ENCODE measurements at places on chromosomes 12 and 14. TPM values are rescaled to one million over a fixed set of nuclear protein-coding genes. Genes with fewer than 3 reads are reported as not detected.

- H3K4me3 ChIP-seq, result no peak overlapping the region
- H3K36me3 ChIP-seq, result no peaks in the 10 kb centered on the region
- no peaks in the 10 kb centered on the region for H3K27me3 ChIP-seq
- no peak for DNase-seq
- H3K4me1 ChIP-seq, result no peaks in the 10 kb centered on the region
Measured at GRCh38 chr12:75672200-75672599, 160.8 kb upstream of the KRR1 start.

GRCh38 chr12:57181561-57182155 lies 34.2 kb upstream of the LRP1-AS start:
- H3K4me1 ChIP-seq, result no peaks in the 10 kb centered on the region
- no peak overlapping the region for H3K27ac ChIP-seq
- H3K27me3 ChIP-seq, result no peaks in the 10 kb centered on the region

GRCh38 chr12:12022306-12022936 lies 48.3 kb upstream of the BCL2L14 start:
- H3K4me3 ChIP-seq, result no peak overlapping the region
- DNase-seq, result no peak
- H3K27me3 ChIP-seq, result no peaks in the 10 kb centered on the region

DNA sequence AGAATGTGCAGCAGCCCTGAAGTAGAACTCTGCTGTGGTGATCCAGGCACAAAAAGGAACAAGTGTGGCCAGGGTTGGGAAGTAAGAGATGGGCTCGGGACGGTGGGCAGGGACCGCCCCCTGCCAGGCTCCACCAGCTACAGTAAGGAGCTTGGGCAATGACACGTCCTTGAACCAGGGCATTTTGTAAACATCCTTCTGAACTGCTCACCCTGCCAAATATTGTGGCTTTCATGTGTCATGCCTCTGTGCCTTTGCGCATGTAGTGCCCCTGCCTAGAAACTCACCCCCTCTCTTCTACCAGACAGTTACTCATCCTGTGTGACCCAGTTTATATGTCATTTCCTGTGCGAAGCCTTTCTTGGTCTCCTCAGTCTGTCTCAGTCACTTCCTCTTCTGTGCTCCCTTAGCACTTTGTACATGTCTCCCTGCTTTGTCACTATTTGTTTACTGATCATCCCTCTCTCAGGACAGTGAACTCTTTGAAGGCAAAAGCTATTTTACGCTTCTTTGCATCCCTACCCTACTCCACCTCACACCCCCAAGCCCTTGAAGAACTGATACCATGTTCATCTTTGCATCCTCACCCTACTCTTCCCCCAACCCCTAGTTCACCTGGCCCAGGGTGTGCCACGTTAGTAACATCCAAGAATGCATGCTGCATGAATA lies 108.9 kb upstream of the PLEKHG7 start:
- H3K4me1 ChIP-seq, result no peaks in the 10 kb centered on the region
- H3K36me3 ChIP-seq, result no peaks in the 10 kb centered on the region
- DNase-seq, result peak; percentile 41
- H3K27ac ChIP-seq, result no peak overlapping the region
- H3K27me3 ChIP-seq, result no peaks in the 10 kb centered on the region

GRCh38 chr14:76808990-76809389 lies 3.7 kb downstream of the ANGEL1 start:
- H3K27me3 ChIP-seq, result no peaks in the 10 kb centered on the region
- H3K27ac ChIP-seq, result no peak overlapping the region
- peaks cover 18% of the 10 kb centered on the region for H3K4me1 ChIP-seq
- DNase-seq, result no peak

GRCh38 chr14:106518054-106518943 lies 991.9 kb downstream of the TMEM121 start:
- no peaks in the 10 kb centered on the region for H3K4me1 ChIP-seq
- H3K36me3 ChIP-seq, result no peaks in the 10 kb centered on the region
- H3K27ac ChIP-seq, result no peak overlapping the region
- no peak overlapping the region for H3K4me3 ChIP-seq
- H3K27me3 ChIP-seq, result no peaks in the 10 kb centered on the region
- peak; percentile 72 for DNase-seq

DNA sequence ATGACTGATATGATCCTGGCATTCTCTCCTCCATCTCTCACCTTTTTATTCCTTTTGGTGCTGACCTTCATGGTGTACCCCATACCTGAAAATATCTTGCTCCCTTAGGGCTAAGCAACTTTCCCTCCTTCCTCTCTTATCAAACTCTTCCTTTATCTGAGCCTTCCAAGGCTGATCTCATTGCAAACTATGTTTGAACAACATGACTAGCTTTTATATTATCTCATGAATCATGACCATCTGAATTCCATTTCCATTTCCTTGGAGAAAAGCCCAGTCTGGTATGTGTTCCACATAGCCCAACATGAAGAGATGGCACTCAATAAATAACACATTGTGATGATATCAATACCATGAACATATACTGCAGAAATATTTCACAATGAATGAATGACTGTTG lies 111.6 kb downstream of the TSPAN8 start:
- H3K27me3 ChIP-seq, result no peaks in the 10 kb centered on the region
- DNase-seq, result no peak
- H3K4me1 ChIP-seq, result no peaks in the 10 kb centered on the region
- no peaks in the 10 kb centered on the region for H3K36me3 ChIP-seq

DNA sequence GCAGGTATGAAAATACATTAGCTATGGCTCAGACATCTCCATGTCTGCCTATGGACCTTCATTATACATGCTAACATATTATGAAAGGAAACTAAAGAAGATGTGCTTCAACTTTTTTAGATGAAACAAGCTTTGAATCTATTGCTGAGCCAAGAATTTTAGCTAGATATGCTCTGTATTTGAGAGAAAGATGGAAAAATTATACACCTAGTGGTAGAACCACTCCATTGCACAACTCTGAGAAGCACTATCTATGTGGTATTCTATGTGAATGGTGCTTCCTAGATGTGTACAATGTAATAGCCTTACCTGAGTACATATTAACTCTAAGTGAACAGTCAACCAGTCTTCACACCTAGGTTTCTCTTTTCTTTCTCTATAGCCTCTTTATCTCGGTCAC lies 17.3 kb downstream of the EPYC start:
- no peaks in the 10 kb centered on the region for H3K4me1 ChIP-seq
- no peaks in the 10 kb centered on the region for H3K36me3 ChIP-seq
- H3K27me3 ChIP-seq, result no peaks in the 10 kb centered on the region
- H3K4me3 ChIP-seq, result no peak overlapping the region
- H3K27ac ChIP-seq, result no peak overlapping the region
- DNase-seq, result no peak

DNA sequence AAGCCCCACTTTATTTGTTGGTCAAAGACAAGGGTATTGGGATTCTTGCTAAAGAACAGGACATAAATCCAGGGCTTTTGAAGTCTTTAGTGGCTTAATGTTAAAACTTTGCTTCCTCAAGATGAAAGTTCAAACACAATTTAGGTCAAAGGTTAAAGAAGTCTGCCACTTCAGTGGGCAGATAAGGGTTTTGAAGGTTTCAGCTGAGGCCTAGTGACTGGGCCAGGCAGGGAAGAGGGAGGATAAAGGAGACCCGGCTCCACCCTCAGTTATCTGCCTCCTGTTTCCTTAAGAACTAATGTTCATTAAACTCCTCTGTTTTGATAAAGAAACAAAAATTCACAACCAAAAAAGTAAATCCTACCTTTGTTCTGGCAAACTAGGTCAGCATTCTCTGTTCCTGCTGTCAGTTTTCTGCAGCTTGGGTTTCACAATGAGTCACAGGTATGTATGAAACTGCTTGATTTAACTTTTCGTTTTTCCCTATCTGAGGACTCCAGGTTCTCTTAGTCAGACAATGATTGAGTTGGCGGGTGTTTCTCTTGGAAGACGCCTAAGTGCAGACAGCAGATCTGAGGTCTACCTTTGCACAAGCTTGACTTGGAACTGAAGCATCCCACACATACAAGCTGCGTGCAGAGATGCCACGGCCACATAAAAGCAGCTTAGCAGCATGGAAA lies 208.3 kb downstream of the EXOC5 start:
- H3K27ac ChIP-seq, result no peak overlapping the region
- no peaks in the 10 kb centered on the region for H3K36me3 ChIP-seq
- peaks cover 4% of the 10 kb centered on the region for H3K4me1 ChIP-seq
- no peaks in the 10 kb centered on the region for H3K27me3 ChIP-seq
- H3K4me3 ChIP-seq, result no peak overlapping the region

DNA sequence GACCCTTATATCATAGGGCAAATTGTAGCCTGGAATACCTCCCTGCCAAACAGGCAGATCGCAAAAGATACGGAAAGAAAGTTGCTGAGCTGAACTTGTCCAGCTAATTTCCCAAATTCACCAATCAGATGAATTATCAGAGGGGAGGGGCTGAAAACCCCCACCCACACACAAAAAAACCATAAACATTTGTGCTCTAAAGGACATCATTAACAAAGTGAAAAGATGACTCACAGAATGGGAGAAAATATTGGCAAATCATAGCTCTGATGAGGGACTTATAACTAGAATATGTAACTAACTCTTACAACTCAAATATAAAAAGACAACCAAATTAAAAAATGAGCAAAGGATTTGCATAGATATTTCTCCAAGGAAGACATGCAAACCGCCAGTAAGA lies 36.3 kb downstream of the PTHLH start:
- DNase-seq, result no peak
- no peaks in the 10 kb centered on the region for H3K36me3 ChIP-seq
- H3K27me3 ChIP-seq, result no peaks in the 10 kb centered on the region
- H3K4me1 ChIP-seq, result no peaks in the 10 kb centered on the region
- H3K27ac ChIP-seq, result no peak overlapping the region
- H3K4me3 ChIP-seq, result no peak overlapping the region

DNA sequence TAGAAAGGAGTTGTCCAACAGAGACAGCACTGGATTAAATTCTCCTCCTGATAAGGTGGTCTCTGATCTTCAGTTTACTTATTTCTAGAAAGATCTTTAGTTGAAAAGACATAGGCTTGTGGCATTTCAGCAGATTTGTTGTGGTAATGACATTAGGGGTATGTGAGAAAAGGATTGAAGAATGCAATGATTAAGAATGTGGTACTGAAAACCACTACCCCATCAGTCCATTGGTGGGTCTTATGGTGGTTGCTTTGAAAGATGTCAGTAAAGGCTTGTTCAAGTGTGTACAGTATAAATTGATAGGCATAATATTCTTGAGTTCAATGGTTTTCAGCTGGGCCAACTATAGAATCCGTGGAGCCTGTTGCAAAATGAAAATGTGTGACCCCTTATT lies 10.8 kb downstream of the PPFIBP1 start:
- DNase-seq, result no peak
- no peaks in the 10 kb centered on the region for H3K27me3 ChIP-seq
- peaks cover 14% of the 10 kb centered on the region for H3K4me1 ChIP-seq
- no peak overlapping the region for H3K27ac ChIP-seq
- no peaks in the 10 kb centered on the region for H3K36me3 ChIP-seq
- H3K4me3 ChIP-seq, result no peak overlapping the region

- H3K4me1 ChIP-seq, result no peaks in the 10 kb centered on the region
- no peaks in the 10 kb centered on the region for H3K36me3 ChIP-seq
- no peak overlapping the region for H3K4me3 ChIP-seq
- DNase-seq, result no peak
Measured at GRCh38 chr12:43132291-43132690, 419.7 kb downstream of the ADAMTS20 start.

DNA sequence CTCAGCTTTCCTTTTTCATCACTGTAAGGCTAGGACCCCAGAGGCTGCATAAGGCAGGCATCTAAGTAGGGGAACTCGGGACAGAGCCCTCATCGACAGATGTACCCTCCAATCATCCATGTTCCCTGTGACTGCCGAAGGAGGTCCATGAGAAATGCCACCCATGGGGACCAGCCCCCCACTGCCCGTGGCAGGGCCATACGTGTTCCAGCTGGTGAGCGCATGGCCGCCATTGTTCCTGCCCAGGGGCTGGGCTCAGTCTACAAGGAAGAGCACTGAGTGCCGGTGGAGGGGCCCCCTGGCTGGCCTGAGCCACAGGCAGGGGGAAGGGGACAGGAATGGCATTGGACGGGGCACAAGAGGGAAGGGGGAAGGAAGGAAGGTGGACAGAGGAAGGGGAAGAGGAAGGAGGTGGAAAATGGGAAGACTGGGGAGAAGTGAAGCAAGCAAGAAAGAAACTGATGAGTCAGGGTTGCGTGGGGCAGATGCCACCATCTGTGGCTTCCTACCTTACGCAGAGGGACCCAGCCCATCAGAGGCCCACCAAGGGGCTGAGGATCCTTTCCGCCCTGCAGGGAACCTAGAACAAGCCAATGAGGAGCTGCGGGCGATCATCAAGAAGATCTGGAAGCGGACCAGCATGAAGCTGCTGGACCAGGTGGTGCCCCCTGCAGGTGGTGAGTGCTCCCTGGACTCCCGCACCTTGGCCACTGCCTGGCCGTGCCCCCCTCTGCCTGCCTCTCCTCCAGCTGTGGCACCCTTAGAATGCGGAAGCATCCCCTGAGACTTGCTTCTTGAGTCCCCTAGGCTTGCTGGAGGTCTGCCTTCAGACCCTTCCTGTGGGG lies 120.6 kb upstream of the FKBP4 start:
- no peak for DNase-seq
- no peaks in the 10 kb centered on the region for H3K4me1 ChIP-seq
- no peaks in the 10 kb centered on the region for H3K36me3 ChIP-seq
- no peaks in the 10 kb centered on the region for H3K27me3 ChIP-seq
- no peak overlapping the region for H3K27ac ChIP-seq
- H3K4me3 ChIP-seq, result no peak overlapping the region

- no peak overlapping the region for H3K27ac ChIP-seq
- H3K4me3 ChIP-seq, result no peak overlapping the region
- H3K36me3 ChIP-seq, result no peaks in the 10 kb centered on the region
Measured at GRCh38 chr12:118206107-118206412, 70.1 kb downstream of the PEBP1 start.

- H3K36me3 ChIP-seq, result no peaks in the 10 kb centered on the region
- H3K4me1 ChIP-seq, result no peaks in the 10 kb centered on the region
- H3K4me3 ChIP-seq, result no peak overlapping the region
- H3K27ac ChIP-seq, result no peak overlapping the region
- no peaks in the 10 kb centered on the region for H3K27me3 ChIP-seq
Measured at GRCh38 chr12:11412731-11413130, 17.4 kb upstream of the PRB2 start.

Gene MYRFL
- total RNA-seq, result 1.0 TPM

Gene RFLNA
- total RNA-seq, result 0.31 TPM

Gene ADAM20
- total RNA-seq, result 4.0 TPM

Gene ATP5MC2
- 304 TPM for total RNA-seq

Gene AJUBA
- total RNA-seq, result 11.3 TPM

Gene CATSPERB
- 5.0 TPM for total RNA-seq

Gene PLEKHH1
- 61.3 TPM for total RNA-seq

Gene TEX52
- total RNA-seq, result 0.81 TPM

Gene TPPP2
- 201 TPM for total RNA-seq

Gene FIGNL2
- 2.1 TPM for total RNA-seq

Measured in testis (tissue), 5 donors.